Cortex of kidney (tissue), 1 donor: ENCODE measurements at places on chromosomes 13 and 19.

DNA sequence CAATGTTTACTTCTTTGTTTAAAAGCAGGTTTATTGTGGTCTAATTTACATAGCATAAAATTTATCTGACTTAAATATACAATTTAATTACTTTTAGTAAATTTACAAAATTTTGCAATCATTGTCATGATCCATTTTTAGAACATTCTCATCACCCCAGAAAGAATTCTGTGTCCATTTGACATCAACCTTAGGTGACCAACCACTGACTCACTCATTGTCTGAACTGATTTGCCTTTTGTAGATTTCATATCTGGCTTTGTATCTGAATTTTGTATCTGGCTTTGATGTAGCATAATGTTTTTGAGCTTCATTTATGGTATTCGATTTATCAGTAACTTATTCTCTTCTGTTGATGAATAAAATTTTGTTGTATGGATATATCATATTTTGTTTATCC lies 40.4 kb downstream of the EDNRB start:
- no peak for DNase-seq

- no peak for DNase-seq
Observed at GRCh38 chr13:33543089-33543459, 257.5 kb upstream of the STARD13 start.

GRCh38 chr19:55305983-55306562 lies 19.1 kb downstream of the TMEM150B start:
- DNase-seq: no peak

GRCh38 chr13:20969182-20969581 lies 66.6 kb upstream of the XPO4 start:
- DNase-seq: no peak

DNA sequence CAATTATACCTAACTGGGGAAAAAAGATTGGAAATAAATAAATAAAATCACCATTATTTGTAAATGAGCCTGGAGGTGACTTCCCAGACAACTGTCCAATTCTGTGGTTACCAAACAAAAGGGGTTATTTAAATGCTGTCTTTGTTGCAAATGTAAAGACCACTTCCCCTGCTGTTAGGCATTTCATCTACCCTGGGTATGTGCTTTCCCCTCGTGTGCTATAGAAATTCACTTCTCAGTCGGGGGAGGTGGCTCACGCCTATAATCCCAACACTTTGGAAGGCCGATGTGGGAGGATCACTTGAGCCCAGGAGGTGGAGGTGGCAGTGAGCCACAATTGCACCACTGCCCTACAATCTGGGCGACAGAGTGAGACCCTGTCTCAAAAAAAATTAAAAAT lies 101.9 kb upstream of the AKAP11 start:
- DNase-seq: no peak

GRCh38 chr13:112066624-112067004 lies 335 bp upstream of the SOX1 start:
- DNase-seq: no peak

GRCh38 chr13:77028202-77028601 lies 1.2 kb upstream of the FBXL3 start:
- no peak for DNase-seq

DNA sequence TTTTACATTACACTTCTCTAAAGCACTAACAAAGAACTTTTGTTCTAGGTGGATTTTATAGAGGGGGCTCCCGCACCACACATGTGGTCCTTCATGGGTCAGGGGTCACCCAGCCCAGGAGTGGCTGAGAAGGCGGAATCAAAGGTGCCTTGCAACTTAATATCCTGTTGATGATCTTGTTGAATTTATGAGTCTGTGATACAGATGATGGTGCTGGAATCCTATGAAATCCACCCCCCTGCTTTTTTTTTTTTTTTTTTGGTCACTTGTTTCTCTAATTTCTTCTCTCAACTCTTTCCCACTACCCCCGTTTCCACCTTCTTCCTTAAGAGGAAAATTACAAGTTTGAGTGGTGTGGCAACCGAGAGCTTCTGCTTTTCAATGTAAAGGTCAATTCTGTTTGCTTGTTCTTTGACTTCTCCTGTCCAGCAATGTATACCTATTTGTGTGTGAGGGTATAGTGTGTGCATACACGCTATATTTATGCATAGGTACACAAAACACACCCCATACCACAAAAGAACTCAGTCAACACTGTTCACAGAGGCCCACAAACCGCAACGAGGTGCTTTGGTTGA lies 4.2 kb upstream of the ZIC2 start:
- no peak for DNase-seq

GRCh38 chr13:51557438-51557837 lies 26.8 kb upstream of the WDFY2 start:
- no peak for DNase-seq

GRCh38 chr19:40282209-40282580 lies 3.0 kb downstream of the AKT2 start:
- DNase-seq: no peak

GRCh38 chr13:26914624-26915023 lies 154.0 kb upstream of the GPR12 start:
- DNase-seq: no peak

GRCh38 chr13:84433024-84433423 lies 550.8 kb upstream of the SLITRK1 start:
- DNase-seq: no peak

GRCh38 chr13:47087841-47088240 lies 191.0 kb upstream of the HTR2A start:
- DNase-seq: no peak

- no peak for DNase-seq
Observed at GRCh38 chr13:42017264-42017663, 31.2 kb upstream of the DGKH start.

DNA sequence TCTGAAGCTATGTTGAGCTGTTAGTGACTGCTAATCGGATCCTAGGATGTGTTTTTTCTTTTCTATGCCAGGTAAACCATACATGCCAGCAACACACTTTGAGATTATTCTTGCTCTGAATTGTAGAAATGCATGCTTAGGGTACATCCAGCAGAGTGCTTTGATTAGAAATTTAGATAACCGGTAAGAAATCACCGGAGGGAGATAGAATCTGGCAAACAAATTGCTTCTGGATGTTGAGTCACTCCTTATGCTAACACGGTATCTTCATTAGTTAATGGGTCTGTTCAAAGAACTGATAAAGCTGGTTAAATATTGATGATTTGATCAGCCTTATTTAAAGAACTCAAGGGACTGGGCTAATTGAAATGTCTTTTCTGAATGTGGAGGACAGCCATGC lies 85.1 kb upstream of the SIAH3 start:
- DNase-seq: no peak

GRCh38 chr13:102208347-102208746 lies 193.5 kb downstream of the FGF14 start:
- DNase-seq: no peak

GRCh38 chr13:97574926-97575325 lies 141.0 kb downstream of the RAP2A start:
- DNase-seq: no peak

DNA sequence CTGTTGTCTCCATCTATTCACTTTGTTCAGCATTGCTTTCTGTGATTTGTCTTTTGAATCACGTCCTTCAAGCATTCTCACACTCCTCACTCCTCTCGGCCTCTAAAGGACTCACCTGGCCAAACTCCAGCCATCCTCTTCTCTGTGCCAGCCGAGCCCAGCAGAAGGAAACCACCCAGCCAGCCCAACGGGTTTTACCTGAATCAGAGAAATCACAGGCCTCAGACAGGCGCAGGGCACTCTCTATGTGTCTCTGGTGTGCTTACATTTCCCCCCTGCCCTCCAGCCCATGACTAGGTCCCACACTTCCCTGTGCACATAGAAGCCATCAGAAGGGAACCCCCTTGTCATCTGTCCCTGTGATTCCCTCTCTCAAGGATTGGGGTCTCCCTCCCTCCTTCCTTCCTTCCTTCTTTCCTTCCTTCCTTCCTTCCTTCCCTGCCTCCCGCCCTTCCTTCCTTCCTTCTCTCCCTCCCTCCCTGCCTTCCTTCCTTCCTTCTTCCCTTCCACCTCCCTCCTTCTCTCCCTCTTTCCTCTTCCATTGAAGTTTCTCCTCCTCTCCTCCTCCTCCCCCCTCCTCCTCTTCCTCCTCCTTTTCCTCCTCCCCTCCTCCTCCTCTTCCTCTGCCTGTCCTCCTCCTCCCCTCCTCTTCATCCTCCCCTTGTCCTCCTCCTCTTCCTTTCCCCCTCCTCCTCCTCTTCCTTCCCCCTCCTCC lies 8.8 kb upstream of the ZNF541 start:
- DNase-seq: no peak

GRCh38 chr19:8460516-8461298 lies 15.9 kb downstream of the HNRNPM start:
- DNase-seq: no peak

DNA sequence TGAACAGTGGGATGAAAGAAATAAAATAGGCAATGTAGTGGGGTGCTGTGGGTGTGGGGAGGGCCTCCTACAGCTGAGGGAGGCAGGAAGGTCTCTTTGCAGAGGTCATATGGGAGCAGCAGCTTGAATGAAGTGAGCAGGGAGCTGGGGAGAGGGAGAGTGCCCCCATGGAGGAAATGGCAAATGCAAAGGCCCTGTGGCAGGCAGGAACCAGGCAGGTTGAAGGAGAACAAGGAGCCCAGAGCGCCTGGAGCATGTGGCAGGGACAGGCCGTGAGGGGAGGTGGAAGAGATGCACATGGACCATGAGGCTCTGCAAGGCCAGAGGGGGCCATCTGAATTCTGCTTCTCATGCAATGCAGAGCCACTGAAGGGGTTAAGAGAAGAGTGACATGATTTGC lies 191.8 kb downstream of the URI1 start:
- no peak for DNase-seq

GRCh38 chr19:47267350-47267759 lies 7.3 kb upstream of the INAFM1 start:
- DNase-seq: no peak

DNA sequence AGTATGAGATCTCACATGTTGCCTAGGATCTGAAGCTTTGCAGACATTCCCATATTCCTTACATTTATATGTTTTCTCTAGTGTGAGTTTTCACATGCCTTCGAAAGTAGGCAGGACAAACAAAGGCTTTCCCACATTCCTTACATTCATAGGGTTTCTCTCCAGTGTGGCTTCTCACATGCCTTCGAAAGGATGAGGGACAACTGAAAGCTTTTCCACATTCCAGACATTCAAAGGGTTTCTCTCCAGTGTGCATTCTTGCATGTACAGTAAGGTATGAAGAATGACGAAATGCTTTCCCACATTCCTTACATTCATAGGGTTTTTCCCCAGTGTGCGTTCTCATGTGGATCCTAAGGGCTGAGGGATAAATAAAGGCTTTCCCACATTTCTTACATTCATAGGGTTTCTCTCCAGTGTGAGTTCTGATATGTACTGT lies 14.2 kb downstream of the ZNF699 start:
- no peak for DNase-seq

DNA sequence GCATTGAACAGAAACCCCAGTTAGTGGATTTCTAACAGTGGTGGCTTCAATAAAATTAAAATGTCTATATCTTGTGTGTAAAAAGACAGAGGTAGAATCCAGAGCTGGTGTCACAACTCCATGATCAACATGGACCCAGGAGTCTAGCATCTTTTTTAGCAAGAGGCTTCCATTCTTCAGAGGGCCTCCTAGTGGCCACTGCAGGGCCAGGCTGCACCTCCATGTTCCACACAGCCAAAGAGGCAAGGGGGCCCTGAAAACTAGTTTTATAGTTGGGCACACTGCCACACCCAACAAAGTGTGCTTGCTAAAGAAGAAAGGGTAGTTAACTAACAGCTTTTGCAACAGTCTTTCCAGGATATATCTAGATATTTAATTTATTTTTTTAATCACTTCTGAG lies 12.9 kb downstream of the N4BP2L1 start:
- no peak for DNase-seq

DNA sequence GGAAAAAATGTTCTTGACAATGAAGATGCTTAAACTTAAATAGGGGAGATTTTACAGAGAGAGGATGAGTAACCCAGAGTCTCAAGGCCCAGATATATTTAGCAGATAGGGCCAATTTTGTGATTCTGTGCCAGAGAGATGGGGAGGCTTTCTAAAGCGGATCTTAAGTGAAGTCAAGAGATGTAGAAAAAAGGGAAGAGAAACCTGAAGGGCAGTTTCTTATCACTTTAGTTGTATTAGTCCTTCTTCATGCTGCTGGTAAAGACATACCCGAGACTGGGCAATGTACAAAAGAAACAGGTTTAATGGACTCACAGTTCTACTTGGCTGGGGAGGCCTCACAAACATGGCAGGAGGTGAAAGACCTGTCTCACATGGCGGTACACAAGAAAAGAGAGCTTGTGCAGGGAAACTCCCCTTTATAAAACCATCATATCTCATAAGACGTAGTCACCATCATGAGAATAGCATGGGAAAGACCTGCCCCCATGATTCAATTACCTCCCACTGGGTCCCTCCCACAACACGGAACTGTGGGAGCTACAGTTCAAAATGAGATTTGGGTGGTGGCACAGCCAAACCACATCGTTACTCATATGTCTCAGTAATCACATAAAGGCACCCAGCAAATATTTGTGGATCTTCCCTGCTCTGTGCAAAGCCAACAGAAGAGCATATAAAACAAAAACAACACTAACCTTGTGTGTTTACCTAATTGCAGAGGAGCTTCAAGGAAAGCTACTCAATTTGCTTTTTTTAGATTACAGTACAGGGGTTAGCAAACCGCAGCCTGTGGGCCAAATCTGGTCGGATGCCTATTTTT lies 102.6 kb upstream of the MYCBP2 start:
- no peak for DNase-seq

- DNase-seq: no peak
Observed at GRCh38 chr13:80386002-80386401, 45.1 kb upstream of the SPRY2 start.

- DNase-seq: no peak
Observed at GRCh38 chr13:40569024-40569350, 97.5 kb downstream of the FOXO1 start.

DNA sequence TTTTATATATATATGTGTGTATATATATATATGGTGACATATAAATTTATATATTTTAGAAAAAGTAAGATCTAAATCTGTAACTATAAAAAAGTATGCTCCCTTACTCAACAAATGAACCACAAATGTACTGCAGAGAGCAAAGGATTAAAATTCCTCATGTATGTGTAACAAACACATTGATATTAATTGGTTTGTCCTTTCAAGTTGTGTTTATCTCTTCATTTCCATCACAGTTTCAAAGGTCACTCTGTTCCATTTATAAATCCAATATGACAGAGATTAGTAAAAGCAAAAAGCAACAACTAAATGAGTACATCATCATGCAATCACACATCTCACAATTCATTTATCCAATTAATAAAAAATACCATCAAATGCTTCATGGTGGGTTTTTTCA lies 247.9 kb downstream of the DACH1 start:
- DNase-seq: no peak

- DNase-seq: no peak
Observed at GRCh38 chr13:38415233-38415632, 65.6 kb downstream of the UFM1 start.
